ENCODE measurements at places on chromosomes 1 and 21.

GRCh38 chr1:207463571-207463970, 9.4 kb downstream of the CR2 start:
- DNase-seq = no peak

DNA sequence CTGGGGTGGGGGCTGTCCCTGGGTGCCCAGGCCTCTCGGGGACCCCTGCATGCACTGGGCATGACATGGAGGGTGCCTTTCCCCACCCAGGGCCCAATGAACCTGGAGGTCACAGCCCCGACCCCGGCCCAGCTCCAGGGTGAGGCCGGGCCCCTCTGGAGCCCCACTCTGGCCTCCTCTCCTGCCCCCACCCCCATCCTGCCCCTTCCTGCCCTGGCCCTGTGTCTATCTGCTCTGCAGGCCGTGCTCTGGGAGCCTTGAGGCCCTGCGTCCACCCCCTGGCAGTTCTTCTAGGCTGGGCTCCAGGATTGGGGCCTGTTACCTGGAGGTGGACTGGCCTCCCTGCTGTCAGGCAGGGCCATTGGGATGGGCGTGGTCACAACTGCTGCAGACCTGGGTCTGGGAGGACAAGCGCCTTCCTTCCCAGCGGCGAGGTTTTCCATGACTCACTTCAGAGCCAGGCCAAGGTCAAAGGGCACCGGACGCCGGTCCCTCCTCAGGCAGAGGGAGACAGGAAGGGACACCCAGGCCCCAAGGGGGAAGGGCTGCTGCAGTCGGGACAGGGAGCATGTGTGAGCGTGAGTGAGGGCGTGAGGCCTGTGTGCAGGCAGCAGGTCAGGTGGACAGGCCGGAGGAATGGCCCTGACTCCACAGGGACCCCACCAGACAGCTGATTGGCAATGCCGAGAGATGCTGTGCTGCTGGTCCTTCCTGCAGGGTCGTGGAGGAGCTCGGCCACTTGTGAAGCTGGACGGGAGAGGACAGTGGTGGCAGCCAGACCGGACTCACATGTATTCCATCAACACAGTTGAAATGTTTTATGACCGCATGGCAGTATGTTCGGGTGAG, 31.1 kb upstream of the POFUT2 start:
- DNase-seq = peak; percentile 9

GRCh38 chr1:176225911-176226310, 18.8 kb upstream of the COP1 start:
- DNase-seq = no peak

GRCh38 chr1:101050869-101051268, 25.3 kb upstream of the DPH5 start:
- no peak for DNase-seq

- DNase-seq = no peak
These were observed 20.3 kb upstream of the SLC26A9 start for GRCh38 chr1:205963352-205964155.

GRCh38 chr21:24302400-24302799, 1304.9 kb downstream of the MRPL39 start:
- no peak for DNase-seq

DNA sequence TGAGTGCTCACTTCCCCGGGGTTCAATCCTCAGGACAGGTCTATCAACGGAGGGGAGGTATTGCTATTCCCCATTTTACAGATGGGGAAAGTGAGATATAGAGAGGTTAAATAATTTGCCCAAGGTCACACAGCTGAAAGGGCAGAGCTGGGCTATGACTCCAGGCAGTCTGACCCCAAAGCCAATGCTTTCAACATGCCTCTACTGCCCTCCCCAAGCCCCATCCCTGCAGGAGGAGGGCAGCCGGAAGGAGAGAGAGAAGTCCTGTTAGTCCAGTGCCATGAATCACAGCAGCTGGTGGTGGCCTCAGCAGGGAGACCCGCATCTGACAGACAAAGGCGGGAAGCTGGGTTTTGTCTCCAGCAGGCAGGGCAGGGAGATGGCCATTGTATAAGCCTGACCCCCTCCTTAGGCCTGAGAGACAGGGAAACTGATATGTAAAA, 20.0 kb upstream of the CLIC4 start:
- peak; percentile 40 for DNase-seq

DNA sequence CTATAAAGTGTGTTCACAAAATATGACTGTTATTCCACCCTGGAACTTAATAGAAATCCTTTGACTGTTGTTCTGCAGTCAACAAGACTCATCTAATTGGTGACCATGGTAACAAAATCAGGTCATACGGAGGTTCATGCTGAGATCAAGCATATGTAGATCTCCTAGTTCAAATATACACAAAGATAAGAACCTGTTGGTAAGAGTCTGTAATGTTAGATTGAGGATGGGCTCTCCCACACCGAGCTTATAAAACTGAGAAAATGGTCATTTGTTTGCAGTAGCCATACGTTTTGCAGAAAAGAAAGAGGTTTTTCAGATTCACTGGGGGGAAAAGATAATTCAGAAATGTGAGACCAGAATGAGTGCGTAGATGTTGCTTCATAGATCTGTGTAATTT, 468.1 kb downstream of the RPS6KC1 start:
- peak; percentile 49 for DNase-seq

GRCh38 chr1:47675721-47676120, 237.9 kb downstream of the FOXD2 start:
- no peak for DNase-seq

DNA sequence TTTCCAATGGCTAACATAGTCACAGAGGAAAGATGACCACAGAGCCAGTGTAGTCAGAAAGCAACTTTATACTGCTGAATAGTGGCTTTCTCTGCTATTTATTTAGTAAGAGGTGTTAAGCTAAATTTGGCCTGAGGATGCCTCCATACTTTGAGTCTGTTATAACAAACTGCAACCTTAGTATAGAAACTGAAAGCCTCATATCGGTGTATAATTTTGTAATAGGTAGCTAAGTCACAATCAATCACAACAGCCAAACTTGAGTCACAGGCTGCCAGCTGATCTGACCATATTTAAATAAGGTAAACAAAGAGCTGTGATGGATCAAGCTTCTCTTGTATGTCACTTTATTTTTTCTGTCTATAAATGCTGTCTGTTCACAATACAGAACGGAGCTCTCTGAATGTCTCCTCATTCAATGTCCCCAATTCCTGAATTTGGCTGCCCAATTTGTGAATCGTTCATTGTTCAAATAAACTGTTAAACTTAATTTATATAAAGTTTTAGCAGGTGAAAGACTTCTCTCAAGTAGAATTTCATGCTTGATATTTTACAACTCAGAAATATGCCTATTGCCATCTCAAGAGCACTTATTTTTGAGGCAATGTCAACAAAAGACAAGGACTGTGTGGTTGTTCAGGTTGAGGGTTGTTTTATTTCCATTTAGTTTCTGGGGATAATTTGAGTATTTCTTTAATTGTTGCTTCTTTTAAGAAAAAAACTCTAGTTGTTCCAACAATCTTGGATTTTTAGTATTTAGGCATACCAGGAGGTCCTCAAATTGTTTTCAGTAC, 339.7 kb upstream of the B3GALT2 start:
- DNase-seq = no peak

DNA sequence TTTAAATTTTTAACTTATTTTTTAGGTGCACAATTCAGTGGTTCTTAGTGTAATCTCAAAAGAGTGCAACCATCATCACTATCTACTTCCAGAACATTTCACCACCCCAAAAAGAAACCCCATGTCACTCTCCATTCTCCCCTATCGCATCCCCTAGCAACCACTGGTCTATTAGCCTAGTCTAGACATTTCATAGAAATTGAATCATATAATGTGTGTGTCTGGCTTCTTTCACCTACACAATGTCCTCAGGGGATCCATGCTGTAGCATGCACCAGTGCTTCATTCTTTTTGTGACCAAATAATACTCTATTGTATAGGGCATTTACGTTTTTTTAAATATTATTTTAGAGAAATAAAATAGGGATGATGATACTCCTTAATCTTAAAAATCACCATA, 64.7 kb downstream of the JAK1 start:
- DNase-seq = no peak

- DNase-seq = no peak
These were observed 40.4 kb upstream of the SLC30A1 start for GRCh38 chr1:211619033-211619996.

DNA sequence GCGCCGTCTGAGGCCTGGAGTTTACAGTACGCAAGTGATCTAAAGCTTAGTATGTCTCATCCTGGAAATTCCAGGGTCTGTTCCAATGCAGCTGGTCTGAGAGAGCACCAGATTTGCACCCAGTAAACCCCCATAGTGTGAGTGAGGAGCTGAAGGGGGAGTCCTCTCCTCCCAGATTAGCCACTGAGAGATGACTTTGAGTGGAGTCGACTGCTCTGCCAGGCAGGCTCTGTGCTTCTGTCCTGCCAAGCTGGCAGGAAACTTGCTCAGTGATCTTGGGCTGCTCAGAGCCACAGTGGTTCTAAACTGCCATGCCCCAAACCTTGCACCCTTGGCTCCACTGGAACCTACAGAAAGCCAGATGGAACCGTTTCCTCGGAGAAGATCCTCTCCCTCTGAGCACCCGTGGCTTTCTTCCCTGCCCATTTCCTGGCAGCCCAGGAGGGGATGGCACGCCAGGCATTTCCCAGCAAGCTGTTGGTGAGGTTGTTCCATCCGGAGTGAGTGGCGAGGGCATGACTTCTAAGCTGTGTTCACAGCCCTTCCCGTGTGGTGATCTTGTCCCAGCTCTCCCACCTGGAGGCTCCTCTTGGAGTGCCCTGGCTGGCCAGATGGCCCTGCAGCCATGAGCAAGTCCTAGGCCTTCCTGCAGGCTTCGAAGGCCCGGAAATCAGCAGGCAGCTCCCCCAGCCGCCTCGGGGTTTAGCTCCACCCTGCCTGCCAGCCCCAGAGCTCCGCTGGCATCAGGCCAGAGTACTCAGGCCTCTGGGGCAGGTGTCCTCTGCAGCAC, 125.9 kb upstream of the VAMP3 start:
- DNase-seq = no peak

GRCh38 chr1:210428696-210429095, 100.0 kb downstream of the HHAT start:
- no peak for DNase-seq

DNA sequence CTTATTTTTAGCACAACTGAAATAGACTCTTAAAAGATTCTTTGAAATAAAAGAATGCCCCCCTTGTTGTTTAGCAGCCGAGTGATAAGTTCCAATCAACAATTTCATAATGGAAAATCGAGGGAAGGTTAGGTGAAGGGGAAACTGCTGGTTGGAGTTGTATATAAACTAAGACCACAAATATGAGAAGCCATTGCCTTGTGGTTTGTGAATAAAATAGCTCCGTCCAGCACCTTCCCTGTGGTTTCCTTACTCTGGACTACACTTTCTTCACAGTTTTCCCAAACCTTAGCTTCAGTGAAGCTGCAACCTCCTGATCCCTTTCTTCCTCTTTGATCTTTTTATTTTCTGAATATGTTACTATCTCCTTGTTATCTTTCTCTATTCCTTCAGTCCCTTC, 6.7 kb upstream of the RAB3GAP2 start:
- DNase-seq = no peak

- DNase-seq = no peak
These were observed 798 bp downstream of the PMF1 start for GRCh38 chr1:156213644-156213966.

GRCh38 chr1:51607681-51608095, 9.2 kb upstream of the OSBPL9 start:
- DNase-seq = no peak

DNA sequence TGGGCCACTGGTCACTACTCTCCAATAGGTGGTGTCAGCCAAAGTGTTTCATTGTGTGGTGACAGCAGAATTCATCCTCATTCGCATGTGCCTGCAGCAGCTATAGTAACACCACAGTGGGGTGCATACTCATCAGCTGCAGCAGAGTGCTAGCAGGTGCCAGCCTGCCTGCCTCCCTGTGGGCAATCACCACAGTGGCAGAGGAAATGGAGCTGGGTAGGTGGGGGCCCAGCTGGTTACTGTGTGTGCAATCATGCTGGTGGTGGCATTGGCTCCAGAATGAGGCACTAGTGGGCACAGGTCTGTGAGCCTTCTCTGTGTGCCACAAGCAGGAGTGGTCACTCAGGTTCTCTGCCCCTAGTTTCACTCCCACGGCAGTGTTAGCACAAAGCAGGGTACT, 579.2 kb downstream of the PTPRC start:
- no peak for DNase-seq

DNA sequence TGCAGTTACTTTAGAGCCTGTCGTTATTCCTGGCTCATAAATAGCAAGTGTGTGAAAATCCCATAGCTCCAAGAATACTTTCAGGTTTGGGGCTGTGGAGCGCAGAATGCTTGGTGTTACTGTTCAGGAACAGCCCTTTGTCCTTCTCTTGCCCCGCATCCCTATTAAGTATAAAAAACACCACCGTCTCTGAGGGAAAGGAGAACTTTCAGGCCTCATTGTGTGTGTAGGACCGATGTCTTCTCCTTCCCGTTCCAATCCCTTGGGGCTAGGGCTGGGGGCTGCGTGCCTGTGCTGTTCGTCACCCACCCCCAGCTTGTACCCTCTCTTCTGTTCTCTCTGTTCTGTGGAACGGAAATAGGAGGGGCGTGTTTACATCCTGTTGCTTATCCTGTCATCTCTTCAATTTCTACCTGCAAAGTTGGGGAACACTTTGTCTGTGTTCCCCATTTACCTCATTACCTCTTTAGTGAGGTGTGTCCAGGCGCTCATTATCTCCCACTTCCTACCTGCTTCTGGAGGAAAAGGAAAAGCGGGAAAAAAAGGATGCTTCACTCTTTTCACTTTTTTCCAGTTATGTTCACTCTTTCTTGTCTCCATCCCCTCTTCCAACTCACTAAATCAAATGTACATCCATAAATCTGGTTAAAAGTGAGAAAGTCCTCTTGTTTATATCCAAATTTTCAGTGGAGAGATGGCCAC, 788 bp upstream of the TXNIP start:
- DNase-seq = no peak

- DNase-seq = no peak
These were observed 138.5 kb downstream of the ZZZ3 start for GRCh38 chr1:77543822-77544448.

DNA sequence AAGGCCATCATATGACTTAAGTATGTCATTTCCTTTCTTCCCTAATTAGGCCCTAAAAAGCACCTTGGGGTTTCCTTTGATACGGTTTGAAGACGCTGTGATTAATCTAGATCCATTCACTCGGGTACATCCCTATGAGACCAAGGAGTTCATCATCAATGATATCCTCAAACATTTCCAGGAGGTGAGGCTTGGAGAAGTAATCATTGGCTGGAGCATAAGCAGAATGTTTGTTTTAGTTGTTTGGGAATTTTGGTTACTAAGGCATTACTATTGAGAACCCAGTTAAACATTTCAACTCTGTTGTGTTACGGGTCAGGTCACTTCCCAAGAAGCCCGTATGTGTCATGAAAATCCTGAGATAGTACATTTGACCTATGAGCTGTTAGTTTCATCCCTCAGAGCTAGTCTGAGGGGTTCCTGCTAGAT, 185.2 kb downstream of the VPS13D start:
- no peak for DNase-seq

- DNase-seq = no peak
These were observed 81.5 kb downstream of the BEND5 start for GRCh38 chr1:48695161-48695560.

DNA sequence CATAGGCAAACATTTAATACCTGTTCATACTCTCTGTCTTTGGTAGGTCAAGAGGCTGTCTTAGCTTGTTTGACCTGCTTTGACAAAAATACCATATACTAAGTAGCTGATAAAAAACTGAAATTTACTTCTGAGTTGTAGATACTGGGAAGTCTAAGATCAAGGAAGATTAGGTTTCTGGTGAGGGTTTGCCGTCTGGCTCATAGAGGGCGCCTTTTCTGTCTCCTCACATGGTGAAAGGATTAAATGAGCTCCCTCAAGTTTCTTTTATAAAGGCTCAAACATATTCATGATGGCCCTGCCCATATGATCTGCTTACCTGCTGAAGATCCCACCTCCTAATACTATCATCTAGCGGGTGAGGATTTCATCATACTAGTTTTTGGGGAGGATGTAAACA, 1076.1 kb upstream of the NCAM2 start:
- DNase-seq = no peak
